Spleen (tissue), 13 donors: ENCODE measurements at places on chromosomes 4 and X.

DNA sequence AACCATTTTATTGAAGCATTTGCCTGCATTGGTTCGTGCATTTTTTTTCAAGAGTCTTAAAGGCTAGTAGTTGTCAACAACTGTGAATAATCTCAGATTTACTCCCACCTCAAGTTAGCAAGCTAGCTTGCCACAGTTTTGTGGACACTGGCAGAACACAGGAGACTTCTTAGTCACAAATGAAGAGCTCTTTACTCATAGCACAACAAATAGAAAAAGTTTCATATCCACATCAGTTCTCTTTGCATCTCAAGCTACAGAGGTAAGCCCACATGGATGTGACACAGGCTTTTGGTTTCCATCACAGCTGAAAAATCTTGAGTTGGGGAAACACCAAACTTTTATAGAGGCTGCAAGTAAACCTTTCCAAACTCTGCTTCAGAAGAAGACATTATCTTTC, 2315.7 kb upstream of the TENM3 start:
- no peak for DNase-seq

DNA sequence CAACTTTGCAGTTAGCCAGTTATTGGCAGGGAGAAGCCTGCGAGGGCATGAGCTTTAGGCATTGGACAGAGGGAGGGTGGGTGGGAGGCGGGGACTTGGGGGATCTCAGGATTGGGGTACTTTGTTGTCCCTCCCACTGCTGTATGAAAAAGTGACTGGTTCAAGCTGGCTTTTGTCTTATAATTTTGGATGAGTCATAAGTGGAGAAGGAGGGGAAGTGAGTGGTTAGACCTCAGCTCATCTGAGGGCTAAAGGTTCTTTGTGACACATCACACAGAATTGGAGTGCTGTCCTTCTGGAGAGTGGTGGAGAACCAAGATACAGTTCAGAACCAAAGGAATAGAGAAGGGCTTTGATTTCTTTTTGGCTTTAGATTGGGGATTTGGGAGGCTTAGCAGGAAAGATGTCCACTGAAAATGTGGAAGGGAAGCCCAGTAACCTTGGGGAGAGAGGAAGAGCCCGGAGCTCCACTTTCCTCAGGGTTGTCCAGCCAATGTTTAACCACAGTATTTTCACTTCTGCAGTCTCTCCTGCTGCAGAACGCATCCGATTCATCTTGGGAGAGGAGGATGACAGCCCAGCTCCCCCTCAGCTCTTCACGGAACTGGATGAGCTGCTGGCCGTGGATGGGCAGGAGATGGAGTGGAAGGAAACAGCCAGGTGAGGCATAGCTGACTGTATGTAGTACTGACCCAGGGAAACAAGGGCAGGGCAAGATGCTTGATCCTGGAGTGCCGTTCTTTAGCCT, at the start of gene SLC4A4:
Gene SLC4A4, plus strand, starts transcription at position 175 of the 748 bp plus-strand sequence.
- DNase-seq = no peak

- no peak for DNase-seq
These were observed 17.0 kb upstream of the ADGRA3 start for GRCh38 chr4:22532896-22533295.

DNA sequence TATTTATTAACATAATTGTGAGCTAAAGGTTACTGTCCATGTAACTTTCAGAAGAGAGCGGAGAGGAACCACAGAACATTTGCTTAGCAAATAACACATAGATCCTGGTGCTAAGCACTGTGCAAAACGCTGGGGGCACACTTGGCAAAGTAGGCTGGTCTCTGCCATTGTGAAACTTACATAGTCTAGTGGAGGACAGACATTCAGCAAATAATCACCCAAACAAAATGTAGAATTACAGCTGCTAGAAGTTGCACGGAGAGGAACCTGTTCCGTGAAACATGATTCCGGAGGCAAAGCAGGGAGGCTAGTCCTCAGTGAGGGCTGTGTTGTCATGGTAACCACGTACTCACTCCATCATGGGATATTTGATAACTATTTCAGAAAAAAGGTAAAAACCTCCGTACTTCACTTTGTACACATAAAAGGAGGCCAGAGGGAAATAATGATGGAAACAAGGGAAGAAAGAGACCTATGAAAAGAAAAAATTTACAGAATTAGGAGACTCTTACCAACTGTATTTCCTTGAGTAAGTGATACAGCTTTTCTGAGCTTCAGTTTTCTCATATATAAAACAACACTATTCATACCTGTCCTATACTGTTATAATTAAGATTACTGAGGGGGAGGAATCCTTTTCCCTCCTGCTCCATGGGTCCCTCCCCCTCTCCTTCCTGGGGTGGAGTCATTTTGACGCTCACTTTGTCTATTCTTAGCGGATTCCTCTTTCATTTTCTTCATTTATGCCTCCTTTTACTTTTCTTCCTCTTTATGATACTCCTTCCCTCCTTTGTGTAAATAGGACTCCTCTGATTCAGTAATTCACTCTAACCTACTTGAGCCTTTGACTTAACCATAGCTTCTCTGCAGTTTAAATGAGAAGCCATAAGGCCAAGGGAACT, 825 bp upstream of the RASGEF1B start:
- peak; percentile 84 for DNase-seq

- DNase-seq = no peak
These were observed 75.9 kb upstream of the LSM6 start for GRCh38 chr4:146099585-146099984.

- no peak for DNase-seq
These were observed 66.1 kb downstream of the MAGEA10 start for GRCh38 chrX:152072236-152072635.

- DNase-seq = no peak
These were observed 47.0 kb downstream of the NSG1 start for GRCh38 chr4:4433941-4434340.

DNA sequence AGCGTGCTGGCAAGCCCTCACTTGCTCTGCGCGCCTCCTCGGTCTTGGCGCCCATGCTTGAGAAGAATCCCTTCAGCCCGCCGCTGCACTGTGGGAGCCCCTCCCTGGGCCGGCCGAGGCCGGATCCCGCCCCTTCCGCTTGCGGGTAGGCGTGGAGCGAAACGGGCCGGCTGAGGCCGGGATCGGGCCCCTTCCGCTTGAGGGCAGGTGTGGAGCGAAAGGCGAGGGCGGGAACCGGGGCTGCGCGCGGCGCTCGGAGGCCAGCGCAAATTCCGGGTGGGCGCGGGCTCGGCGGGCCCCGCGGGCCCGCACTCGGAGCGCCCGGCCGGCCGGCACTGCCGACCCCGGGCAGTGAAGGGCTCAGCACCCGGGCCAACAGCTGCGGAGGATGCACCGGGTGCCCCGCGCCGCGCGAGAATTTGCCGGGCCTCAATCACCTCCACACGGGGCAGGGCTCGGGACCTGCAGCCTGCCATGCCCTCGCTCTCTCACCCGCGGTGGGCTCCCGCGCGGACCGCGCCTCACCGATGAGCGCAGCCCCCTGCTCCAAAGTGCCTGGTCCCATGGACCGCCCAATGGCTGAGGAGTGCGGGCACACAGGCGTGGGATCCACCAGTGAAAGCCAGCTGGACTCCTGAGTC, 58.1 kb upstream of the GBA3 start:
- DNase-seq = peak; percentile 82

- no peak for DNase-seq
These were observed 52.1 kb upstream of the RAP2C start for GRCh38 chrX:132271311-132271778.

DNA sequence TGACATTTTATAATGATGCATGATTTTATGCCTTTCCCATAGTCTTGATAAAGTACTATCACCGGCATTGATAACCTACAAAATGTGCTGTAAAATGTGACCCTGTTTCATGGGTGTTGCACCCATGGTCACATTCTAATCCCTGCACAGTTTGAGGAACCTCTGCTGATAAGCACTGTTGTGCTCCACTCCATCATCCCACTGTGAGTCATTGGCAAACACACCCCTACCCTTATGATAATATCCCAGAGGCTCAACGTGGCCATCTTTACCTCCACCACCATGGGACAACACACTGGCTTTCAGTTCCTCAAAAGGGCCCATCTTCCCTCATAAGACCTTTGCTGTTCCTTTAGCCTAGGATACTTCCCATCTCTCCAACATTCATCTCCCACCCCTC, 32.0 kb upstream of the SGMS2 start:
- no peak for DNase-seq

DNA sequence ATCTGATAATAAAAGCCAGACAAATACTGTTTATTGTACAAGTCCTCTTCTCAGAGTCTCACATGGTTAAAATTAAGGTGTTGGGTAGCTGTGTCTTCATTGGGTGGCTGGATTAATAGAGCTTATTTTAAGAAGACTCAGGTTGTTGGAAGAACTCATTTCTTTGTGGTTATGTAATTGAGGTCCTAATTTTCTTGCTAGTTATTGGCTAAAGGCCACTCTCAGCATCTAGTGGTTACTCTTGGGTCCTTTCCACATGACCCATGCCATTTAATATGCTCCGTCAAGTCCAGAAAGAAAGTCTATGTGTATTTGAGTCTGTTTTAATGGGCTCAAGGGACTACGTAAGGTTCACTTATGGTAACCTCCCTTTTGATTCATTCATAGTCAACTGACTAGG, 1668.6 kb upstream of the AGA start:
- no peak for DNase-seq
